MCF 10A (cell line): ENCODE measurements at places on chromosomes 16 and 17.
A peak's percentile ranks its signal among the peaks of the same experiment; 100 is the strongest.

- no peak for DNase-seq
These were observed 56.4 kb downstream of the ZNF18 start for GRCh38 chr17:11940904-11941303.

DNA sequence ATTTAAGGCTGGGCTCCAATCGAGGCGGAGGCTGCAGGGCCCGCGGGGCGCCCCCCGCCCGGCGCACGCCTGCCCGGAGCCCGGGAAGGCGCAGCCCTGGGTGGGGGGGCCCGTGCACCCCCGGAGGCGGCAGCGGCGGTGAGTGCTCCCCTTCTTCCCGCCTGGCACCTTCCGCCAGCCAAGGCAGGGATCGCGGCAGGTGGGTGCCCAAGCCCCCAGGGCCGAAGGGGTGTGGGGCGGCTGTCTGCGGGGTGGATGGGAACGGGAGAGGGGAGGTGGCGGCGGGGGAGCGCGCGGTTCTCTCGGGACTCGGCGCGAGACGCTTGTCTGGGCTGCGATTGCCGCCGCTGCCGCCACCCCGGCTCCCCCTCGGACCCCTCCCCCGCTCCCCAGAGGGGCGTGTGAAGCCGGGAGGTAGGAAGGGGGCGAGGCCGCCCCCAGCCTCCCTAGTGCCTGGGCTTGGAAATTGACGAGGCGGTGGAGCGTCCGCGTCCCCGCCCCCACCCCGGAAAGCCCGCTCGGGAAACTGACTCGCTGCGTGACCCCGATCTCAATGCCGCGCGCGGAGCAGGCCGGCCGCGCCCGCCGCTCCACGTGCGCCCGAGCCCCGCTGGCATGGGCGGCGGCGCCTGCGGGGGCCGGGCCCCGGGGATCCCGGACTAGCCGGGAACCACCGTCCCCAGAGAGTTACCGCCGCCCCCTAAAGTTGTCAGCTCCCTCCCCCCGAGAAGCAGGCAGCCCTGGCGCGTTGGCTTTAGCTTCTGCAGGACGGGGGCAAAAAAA is 231.5 kb downstream of the MRTFB start:
- no peak for DNase-seq

DNA sequence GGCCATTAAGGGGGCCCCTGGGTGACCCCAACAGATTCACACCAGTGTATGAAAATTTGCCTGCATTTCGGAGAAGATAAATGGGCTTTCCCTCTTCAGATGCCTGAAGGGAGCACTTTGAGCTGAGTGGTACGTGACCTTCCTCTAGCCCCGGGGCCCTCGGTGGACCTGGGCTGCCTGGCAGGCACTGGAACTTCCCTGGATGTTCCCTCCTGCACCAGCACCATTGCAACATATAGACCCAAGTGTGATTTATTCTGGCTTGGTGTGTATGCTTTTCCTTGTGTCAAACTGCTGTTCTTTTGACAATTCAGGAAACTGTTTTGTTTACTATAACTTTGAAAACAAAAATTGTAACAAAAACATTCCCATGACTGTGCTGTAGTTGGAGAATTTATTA is 93.8 kb downstream of the TNFRSF13B start:
- no peak for DNase-seq

- DNase-seq = no peak
These were observed 17.9 kb downstream of the WWOX start for GRCh38 chr16:78117391-78117790.

DNA sequence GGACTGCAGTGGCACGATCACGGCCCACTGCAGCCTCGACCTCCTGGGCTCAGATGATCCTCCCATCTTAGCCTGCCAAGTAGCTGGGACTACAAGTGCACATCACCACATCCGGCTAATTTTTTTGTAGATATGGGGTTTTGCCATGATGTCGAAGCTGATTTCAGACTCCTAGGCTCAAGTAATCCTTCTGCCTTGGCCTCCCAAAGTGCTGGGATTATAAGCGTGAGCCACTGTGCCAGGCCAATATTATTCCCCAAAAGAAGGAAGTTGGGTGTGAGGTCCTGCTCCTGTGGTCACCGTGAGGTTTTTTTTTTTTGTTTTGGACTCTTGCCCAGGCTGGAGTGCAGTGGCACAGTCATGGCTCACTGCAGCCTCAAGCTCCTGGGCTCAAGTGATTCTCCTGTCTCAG is 1.5 kb downstream of the AMZ2 start:
- no peak for DNase-seq

- no peak for DNase-seq
These were observed 116.6 kb downstream of the IRF8 start for GRCh38 chr16:86015606-86016005.

GRCh38 chr16:80317599-80318037 is 223.2 kb upstream of the DYNLRB2 start:
- peak; percentile 5 for DNase-seq

DNA sequence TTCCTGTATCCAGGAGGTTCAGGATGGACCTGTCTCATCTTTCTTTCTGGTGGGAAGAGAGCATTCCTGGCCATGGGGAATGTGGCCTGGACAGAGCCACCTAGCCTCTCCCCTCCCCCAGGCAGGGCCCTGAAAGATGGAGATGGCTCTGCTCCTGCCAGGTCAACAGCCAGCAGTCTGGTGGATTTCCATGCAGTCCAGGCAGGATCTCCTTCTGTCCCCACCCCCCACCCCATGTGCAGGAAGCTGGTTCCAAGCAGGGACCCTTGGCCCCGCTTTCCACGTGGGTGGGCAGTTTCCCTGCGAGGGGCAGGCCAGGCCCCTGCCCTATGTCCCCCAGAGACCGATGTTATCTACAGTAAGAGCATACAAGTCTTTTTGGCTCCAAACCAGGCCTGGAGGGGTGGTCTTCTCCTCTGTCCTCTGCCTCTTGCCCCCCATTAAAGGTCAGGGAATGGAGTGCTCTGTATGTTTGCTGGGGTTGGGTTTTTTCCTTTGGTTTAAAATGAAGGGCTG is 240.5 kb downstream of the SEC14L1 start:
- no peak for DNase-seq

DNA sequence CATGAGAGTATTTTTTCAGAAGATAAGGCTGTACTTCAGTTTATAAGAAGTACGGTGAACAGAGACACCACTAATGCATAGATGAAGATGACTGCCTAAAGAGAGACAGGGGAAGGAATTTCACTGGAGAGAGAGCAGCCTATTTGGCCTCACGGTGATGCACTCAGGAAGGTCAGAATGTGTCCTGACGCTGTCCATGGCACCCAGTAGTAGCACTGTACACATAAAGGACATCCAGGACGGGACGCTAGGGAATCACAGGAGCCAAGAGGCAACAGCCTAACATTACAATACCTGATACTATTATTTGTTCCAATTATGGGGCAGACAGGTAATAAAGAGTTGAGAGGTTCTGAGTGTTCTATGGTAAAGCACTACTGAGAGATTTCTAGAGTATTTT is 24.9 kb upstream of the LRRC37A start:
- DNase-seq = no peak

DNA sequence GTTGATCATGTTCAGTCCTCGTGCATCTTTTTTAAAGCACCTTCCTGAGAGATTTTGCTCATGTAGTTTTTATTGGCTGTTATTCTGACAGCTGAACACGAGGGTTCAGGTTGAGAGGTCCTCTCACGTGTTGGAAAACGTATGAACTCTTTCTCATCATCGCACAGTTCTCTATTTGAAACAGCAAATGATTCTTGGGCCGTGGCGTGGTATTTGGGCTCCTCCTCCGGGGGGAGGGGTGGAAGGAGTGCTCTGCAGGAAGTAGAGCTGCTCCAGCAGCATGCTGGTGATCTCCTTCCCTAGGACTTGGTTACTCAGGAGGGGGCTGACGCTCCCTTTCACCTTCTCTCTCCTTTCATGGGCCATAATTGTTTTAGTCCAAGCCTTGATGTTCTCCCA is 70.4 kb downstream of the KSR1 start:
- DNase-seq = no peak

GRCh38 chr17:82974136-82974952 is 105.1 kb upstream of the METRNL start:
- no peak for DNase-seq

DNA sequence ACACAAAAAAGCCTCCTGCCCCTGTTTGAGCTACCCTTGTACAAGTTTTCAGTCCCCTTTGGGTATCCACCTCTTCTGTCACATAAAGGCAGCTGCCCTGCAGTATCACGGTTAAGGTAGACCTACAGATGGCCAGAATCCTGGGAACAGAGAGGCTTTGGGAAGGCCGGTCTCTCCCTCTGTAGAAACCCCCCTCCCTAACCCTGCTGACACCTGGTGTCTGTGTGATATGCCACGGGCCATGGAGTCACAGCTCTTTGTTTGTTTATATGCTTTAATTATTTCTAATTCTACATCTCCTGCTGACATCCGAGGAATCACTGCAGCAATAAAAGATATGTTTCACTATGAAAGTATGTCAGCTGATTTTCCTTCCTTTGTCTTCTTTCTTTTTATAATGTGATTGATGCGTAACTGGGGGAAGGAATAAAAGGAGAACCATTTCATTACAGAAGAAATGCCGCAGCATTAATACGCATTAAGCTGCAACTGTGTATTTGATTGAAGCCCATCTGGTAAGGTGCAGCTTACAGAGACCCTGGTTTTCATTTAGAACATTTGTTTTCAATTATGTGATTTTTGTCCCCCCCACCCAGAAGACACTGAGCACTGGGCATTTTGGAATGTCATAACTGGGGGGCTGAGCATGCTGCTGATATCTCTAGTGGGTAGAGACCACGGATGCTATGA is 142.1 kb downstream of the SLC39A11 start:
- no peak for DNase-seq

DNA sequence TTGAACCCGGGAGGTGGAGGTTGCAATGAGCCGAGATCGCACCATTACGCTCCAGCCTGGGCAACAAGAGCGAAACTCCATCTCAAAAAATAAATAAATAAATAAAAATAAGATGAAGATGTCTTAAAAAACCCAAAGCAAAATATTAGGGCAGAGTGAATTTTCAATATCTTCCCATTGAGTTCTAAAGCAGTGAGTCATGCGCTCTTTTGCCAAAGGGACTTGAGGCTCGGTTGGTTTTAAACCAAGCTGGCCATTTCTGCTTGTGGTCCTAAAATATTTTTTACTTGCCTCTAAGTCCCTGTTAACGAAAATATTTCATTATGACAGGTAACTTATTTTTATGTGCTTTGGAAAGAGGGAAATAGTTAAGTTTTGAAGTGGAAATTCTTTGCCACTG is 4.7 kb downstream of the PAFAH1B1 start:
- peak; percentile 60 for DNase-seq

DNA sequence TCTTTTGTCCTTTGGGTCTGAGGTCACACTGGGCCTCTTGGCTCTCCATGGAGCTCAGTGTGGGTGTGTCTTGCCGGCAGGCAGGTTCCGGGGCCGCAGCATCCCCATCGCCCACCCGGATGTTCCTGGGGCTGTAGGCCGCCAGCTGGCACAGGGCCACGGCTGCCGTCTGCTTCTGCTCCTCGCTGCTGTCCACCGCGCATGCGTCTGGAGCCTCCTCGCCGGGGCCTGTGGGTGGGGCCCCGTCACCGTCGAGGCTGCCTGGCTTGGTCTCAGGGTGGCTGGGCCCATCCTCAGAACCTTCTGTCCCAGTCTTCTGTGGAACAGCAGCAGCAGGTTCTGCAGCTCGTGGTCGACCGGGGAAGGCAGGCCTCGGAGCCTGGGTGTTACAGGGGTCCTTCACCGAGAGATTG is 9.6 kb downstream of the ZNF750 start:
- DNase-seq = no peak

- no peak for DNase-seq
These were observed 491 bp downstream of the USP7 start for GRCh38 chr16:8963010-8963820.

GRCh38 chr16:78552106-78552675 is 452.7 kb downstream of the WWOX start:
- no peak for DNase-seq

- no peak for DNase-seq
These were observed 27.7 kb downstream of the CSNK2A2 start for GRCh38 chr16:58170223-58170622.

DNA sequence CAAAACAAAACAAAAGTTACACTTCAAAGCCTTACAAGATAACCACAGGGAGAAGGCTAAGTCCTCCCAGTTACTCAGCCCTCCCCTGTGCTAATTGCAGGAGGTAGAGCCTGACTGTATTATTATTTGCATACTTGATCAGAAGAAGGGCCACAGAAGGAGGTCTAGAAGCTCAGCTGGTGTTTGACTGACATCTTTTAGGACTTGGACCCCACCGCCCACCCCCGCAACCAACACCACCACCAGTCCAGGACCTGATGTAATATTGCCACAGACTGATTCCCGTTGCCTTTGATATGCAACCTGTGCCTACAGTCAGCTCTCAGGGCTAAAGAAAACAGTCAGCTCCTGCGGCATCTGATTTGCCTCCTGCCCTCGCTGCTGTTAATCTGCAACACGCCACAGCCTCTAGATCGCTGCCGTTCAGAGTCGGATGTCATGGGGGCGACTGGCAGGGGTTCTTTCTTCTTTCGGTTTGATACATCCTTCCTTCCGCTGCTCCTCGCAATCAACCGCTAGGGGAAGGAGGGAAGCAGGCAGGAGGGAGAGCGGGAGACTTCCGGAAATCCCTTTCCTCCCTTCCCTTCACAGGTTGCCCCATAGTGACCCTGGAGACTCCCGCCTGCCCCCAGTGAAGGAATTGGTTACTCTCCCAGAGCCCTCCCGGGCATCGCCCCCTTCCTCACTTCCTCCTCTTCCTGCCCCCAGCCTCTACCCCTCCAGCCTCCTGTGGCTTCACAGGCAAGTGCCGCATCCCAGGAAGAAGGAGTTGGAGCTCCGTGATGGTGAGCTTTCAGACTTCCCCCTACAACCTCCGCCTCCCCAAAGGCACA is 90.5 kb upstream of the SOX9 start:
- DNase-seq = no peak

GRCh38 chr17:36665417-36665816 is 64.0 kb downstream of the MRM1 start:
- peak; percentile 48 for DNase-seq

- no peak for DNase-seq
These were observed 17.4 kb upstream of the BRD7 start for GRCh38 chr16:50386139-50386538.
